ENCODE measurements at places on chromosomes 5 and 9.

GRCh38 chr5:150461231-150461630 is 11.7 kb upstream of the RPS14 start:
- DNase-seq: no peak

GRCh38 chr9:134403682-134404301 is 77.5 kb downstream of the RXRA start:
- DNase-seq: peak; percentile 29

DNA sequence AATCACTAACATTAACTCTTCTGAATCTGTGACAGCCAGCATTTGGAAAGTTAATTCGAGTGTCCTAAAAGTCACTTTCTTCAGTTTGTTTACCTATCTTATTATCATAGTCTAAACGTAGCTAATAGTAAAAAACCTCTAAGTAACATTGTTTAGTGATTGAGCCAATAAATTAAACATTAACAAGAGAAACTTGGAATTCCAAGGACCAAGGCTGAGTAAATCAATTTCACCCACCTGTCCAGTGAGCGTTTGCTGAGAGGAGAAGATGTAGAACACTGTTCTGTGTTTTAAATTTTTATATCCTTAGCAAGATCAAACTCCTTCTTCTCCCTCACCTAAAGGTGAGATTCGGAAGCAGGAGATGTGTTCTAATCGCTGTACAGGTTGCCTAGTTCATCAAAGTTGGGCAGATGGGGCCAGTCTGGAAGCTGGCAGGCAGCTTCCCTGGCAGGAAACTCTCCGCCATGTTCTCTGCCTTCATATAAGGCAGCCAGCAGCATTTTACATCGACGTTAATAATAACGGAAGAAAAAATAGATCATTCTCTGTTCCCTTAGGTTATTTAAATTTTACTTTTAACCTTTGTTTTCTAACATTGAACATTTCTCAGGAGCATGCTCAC is 89.2 kb downstream of the DAPK1 start:
- DNase-seq: no peak

- DNase-seq: no peak
These were observed 10.9 kb upstream of the AFAP1L1 start for GRCh38 chr5:149260761-149261160.

DNA sequence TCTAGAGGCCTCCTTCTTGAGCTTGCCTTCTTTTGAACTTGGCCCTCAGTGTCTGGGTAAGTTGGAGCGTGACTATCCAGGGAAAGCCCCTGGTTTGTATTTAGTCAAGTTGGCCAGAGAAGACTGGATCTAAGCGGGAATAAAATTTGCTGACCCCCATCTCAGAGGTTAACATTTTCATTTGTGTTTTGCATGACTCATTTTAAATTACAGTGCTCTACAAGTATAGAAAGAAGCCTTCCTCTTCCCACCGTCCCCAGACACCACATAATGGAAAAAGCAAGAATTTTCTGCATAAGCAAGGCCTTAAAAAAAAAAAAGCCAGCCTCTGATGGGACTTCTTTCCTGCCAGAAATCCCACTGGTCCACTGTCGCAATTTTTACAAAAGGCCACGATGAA is 27.2 kb downstream of the PIK3R1 start:
- no peak for DNase-seq

GRCh38 chr9:126506361-126507317 is 107.1 kb upstream of the LMX1B start:
- no peak for DNase-seq

DNA sequence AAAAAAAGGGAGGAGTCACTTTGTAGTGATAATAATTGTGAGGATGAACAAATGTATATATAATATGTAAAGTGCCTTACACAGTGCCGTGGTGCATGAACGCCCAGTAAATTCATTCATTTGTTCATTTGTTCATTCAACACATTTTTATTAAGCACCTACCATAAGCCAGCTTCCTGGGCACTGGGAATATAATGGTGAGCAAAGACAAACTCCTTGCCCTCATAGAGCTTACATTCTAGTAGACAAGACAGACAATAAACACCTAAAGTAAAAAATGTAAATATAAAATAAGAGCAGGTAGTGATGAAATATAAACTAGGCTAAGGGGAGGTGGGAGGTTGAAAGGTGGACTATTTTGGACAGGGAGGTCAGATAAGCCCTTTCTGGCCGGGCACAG is 32.0 kb downstream of the SPRY4 start:
- no peak for DNase-seq

DNA sequence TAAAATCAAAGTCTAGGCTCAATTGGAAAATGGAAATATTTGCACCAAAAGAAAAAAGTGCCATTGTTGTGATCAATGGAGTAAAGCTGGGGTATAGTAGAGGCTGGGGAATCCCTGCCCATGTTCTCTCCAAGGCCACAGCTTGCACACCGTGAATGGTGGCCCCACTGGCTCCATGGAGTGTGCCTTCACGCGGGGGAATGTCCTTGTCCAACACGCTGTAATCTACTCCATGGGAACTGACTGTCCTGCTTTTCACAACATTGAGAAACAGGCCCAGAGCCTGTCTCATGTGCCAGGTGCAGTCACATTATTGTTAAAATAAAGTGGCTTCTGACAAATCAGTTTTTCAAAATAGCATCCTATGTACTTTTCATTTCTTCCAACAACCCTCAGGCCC is 33.1 kb upstream of the ITGA2 start:
- no peak for DNase-seq

DNA sequence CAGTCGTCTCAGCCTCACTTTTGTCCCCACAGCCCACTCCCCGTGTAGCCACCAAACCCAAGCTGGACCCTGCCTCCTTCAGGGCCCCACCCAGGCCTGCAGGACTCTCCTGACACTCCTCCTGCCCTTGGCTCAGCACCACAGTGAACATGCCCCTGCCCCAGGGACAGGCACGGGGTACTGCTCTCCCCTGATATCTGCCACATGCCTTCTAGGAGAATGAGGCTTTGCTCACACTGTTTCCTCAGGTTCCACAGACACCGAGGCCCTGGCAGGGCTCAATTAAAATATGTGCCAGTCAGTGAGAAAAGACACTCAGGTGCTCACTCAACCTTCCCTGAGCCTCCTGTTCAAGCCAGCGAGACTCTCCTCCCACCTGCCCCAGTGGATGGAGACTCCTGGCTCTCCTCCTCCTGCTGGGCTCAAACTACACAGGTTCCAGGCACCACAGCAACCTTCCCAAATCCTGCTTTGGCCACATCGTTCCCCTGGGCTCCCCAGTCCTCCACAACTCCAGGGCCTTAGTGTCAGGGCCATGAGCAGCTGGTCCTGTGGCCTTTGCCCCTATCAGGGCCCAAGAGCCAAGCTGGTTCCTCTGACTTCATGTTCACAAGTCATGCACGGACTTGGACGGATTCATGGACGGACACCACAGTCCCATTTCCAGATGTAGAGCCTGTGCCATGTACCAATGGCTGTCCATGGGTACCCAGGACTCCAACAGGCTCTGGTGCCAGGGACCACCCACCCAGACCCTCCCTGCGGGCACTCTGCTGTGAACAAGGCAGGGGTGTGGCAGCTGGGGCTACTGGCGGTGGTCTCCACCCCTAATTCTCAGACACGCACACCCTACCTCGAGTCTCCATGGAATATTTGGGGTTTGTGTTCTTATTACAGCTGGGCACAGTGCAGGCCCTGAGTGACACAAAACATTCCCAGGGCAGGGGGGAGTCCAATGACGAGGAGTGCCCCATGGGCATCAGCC is 36.6 kb downstream of the BICD2 start:
- DNase-seq: no peak

DNA sequence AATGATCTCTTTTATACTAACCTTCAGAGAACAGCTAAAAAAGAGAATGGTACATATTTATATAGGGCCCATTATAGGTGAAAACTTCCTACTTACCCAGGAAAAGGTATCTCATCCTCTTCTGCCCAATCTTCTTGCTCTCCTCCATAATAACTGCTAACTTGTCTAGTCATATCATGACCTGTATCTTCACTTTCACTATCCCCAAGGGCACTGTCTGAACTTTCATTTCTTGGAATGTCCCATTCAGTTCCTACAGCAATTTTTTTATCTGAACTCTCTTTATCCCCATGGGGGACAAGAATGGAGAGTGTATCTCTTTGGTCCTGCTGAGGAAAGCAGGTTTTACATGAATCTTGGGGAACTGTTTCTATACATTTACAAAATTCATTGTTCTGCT is 36.4 kb upstream of the RAPGEF6 start:
- DNase-seq: no peak

GRCh38 chr5:176897263-176897662 is 1.9 kb downstream of the HK3 start:
- no peak for DNase-seq

GRCh38 chr5:2905741-2906140 is 154.3 kb upstream of the IRX2 start:
- DNase-seq: no peak

DNA sequence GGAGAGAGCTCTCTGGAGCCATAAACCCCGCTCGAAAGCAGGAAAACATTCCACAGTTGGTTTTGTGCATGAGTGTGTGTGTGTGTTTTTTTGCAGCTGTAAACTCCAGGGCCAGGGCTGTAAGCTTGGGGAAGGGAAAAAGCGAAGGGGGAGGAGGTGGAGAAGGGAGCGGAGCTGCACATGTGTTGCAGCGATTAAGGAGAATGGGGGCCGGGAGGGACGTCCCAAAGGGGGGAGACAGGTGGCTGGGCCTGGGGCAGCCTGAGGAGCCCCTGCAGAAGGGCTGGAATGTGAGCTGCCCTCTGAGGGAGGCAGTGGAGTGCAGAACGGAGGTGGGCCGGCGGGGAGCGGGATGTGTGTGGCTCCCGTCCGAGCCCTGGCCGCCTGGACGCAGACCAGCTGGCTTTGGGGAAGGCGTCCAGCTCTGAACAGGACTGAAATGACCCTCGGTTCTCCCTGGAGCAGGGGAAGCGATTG is 2.7 kb upstream of the MYMK start:
- no peak for DNase-seq

- DNase-seq: no peak
These were observed 59.1 kb downstream of the DEPDC1B start for GRCh38 chr5:60640901-60641300.

GRCh38 chr5:151592855-151593408 is 1.8 kb upstream of the FAT2 start:
- no peak for DNase-seq

DNA sequence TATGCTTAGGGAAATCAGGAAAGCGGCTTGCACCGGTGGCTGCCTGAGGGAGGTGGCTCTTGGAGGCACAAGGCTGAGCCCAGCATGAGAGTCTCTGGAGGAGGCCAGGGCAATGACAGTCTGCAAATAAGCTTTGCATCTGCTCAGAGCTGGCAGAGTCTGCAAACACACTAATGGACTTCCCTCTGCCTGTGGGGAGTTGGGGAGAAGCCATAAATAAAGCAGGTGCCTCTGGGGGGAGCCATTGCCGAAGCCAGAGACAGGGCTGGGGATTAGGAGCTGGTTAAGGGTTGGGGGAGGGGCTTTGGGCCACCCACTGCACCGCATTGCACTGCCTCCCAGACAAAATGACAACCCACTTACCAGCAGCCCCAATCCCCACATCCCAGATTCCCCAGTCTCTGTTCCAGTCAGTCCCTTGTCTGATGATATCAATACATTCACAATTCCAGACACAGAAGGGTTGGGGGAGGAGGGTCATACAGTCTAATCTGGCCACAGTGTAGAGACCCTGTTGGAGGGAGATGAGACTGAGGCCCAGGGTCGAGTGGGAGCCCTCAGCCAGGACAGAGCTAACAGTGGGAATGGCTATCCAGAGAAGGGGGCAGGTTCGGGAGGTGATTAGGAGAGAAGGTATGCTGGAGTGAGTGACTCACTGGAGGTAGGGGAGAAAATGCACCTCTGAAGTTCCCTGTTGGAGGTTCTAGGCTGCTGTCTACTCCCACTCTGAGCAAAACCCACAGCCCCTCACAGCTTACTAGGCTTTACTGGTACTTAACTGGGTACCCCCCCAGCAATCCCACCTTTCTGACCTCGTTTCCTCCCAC is 53.7 kb downstream of the PAX5 start:
- DNase-seq: no peak

- no peak for DNase-seq
These were observed 15.6 kb downstream of the RIOK2 start for GRCh38 chr5:97167435-97167834.

DNA sequence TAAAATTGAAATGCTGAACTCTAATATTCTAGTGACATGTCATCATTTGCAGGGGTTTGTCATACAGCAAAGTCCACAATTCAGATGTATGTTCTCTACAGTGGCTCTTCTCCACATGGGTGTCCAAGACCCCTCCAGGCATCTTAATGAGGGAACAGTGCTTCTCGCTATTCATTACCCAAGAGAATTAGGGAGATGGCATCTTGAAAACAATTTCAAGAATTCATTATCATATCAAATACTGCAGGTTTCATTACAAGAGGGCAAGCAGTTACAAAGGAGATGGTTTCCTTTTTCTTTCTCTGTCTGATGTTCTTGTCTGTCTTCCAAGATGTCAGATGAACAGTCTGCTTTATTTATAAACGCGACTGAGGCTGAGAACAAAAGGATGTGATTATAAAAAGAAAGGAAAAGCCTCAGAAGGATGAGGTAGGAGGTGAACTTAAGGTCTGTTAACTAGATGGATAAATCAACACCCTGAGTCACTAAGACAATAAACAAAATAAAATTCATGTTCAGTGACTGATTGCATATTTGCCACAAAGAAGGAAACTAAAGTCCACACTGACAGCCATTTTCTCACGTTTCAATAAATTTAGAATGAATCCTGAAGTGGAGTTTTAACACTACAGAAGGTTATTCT is 326.7 kb upstream of the EFNA5 start:
- no peak for DNase-seq

GRCh38 chr5:160360310-160360709 is 10.1 kb downstream of the C1QTNF2 start:
- no peak for DNase-seq

GRCh38 chr9:101275769-101276250 is 109.0 kb downstream of the BAAT start:
- no peak for DNase-seq

GRCh38 chr5:5497152-5497788 is 74.8 kb downstream of the ICE1 start:
- DNase-seq: no peak

- no peak for DNase-seq
These were observed 52.8 kb upstream of the RPL26L1 start for GRCh38 chr5:172906436-172906835.

DNA sequence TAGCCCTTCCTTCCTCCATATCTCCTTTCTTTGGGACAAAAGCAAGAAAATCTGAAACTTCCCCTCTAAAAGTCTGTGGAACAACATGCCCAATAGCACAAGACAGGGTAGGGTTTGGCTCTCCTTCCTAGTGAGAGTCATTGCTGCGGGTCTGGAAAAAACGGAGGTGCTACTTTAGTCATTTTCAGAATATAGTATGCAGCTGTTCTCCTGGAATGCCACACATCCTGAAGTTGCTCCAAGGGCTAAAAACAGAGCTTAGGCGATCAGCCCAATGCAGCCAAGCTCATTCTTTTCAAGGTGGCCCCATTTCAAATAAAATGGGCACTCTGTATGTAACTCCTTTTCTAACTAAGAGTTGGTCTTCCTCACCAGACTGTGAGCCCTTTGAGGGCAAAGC is 39.5 kb upstream of the MYOT start:
- DNase-seq: no peak

- no peak for DNase-seq
These were observed at the start of gene SH3TC2 for GRCh38 chr5:149063017-149063687. Gene SH3TC2 (minus strand): TSS chr5:149063062. CDS start chr5:149063022, 40 bp downstream.

GRCh38 chr5:134029156-134029555 is 24.4 kb upstream of the VDAC1 start:
- DNase-seq: no peak

Data from T-helper 1 cell (primary cell).